ENCODE measurements at places on chromosomes 1 and 21. TPM values are rescaled to one million over a fixed set of nuclear protein-coding genes. Genes with fewer than 3 reads are reported as not detected.

DNA sequence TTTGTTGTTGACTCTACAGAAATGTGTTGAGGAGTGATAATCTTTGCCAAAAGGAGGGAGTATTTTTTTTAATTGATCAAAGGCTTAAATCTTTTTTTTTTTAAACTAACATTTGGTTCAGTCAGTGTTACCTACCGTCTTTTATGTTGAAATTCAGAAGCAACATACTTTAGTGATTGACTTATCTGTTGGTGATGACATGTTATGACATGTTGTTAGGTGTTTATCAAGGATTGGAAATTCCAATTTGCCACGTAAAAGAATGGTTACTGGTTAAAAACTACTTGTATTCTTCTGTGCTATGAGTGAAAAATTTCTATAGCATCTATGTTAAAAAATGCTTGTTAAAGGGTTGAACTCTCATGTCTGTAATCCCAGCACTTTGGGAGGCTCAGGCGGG, 61.2 kb downstream of the DNM3 start:
- DNase-seq = no peak

GRCh38 chr1:155253797-155254196, 1.5 kb downstream of the ENTREP3 start:
- no peak for DNase-seq

- DNase-seq = no peak
These were observed 35.4 kb downstream of the SELL start for GRCh38 chr1:169676001-169676400.

The ATP5PF gene
- polyA plus RNA-seq = 238 TPM

The BSND gene
- 4.2 TPM for polyA plus RNA-seq

All from right renal pelvis (tissue), 4 donors.